ENCODE measurements at places on chromosomes 7 and 10. TPM values are rescaled to one million over a fixed set of nuclear protein-coding genes. Genes with fewer than 3 reads are reported as not detected.

VENTX gene
- total RNA-seq, result not detected

RHOBTB1 gene
- total RNA-seq, result 16.2 TPM

LYZL1 gene
- total RNA-seq, result not detected

FASTK gene
- total RNA-seq, result 145 TPM

CYP2C18 gene
- total RNA-seq, result not detected

KCNMA1 gene
- total RNA-seq, result 14.2 TPM

CC2D2B gene
- total RNA-seq, result not detected

TMEM176A gene
- total RNA-seq, result not detected

SPDYE9 gene
- total RNA-seq, result not detected

KMT2C gene
- 14.2 TPM for total RNA-seq

HYAL4 gene
- total RNA-seq, result not detected

UTF1 gene
- not detected for total RNA-seq

FLNC gene
- total RNA-seq, result 304 TPM

CNPY1 gene
- total RNA-seq, result not detected

CALML5 gene
- total RNA-seq, result not detected

CYP26A1 gene
- total RNA-seq, result not detected

TMEM130 gene
- not detected for total RNA-seq

PCLO gene
- not detected for total RNA-seq

CTAGE6 gene
- total RNA-seq, result 0.22 TPM

CALD1 gene
- 674 TPM for total RNA-seq

EPHB6 gene
- total RNA-seq, result 0.11 TPM

RGR gene
- total RNA-seq, result not detected

FBXL13 gene
- 0.43 TPM for total RNA-seq

Measured in GM23248 (cell line).